NCI-H2171 (cell line): ENCODE measurements at places on chromosomes 4 and X.
A peak's percentile ranks its signal among the peaks of the same experiment; 100 is the strongest.

DNA sequence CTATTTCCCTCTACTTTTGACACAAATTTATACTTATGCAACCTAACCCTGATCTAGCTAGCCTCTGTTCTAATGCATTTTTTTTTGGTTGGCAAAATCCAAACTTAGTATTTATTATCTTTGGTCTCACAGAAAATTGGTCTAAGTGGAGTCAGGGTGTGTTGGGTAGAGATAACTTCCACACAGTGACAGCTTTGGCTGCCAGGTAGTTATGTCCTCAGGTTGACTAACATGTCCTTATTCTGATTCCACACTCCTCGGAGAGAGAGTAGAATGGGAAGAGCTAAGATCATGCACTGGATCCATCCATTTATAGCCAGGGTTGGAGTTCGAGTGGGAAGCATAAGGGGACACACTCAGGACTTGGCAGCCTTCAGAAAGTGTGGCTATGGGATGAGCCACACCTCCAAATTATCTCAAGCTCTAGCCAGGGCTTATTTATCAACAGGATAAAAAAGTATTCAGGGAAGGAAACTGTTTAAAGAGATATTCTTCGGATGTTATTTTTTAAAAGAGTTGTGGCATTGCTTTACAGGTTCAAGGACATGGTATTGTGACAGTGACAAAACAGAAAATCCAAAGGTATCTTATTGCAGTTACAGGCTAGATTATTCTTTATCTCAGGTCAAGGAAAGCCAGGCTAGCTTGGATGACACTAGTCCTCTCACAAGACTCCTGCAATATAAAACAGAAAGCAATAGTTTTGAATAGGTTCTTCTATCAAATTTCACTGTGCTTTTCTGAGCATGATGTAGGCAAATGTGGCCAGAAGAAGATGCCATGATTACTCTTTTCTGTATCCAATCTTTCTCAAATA, 51.5 kb downstream of the NPY1R start:
- DNase-seq = no peak

GRCh38 chr4:30863021-30863420, 142.9 kb downstream of the PCDH7 start:
- DNase-seq = no peak

DNA sequence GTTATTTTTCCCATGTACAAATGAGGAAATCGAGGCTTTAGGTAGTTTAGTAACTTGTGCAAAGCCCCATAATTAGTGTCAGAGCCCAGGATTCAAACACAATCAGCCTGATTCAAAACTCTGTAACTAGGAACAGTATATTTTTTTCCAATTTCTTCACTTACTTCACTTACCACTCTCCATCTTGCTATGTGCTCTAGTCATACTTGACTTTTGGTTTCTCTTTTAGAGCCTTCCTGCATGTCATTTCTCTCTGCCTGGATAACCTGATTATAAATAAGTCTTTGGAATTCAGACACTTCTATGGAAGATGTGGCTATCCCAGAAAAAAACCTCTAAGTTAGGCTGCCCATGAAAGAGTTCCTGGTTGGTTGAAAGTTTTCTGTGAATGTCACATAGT, 22.2 kb downstream of the SATL1 start:
- no peak for DNase-seq

GRCh38 chr4:166981847-166982246, 252.4 kb downstream of the SPOCK3 start:
- no peak for DNase-seq

DNA sequence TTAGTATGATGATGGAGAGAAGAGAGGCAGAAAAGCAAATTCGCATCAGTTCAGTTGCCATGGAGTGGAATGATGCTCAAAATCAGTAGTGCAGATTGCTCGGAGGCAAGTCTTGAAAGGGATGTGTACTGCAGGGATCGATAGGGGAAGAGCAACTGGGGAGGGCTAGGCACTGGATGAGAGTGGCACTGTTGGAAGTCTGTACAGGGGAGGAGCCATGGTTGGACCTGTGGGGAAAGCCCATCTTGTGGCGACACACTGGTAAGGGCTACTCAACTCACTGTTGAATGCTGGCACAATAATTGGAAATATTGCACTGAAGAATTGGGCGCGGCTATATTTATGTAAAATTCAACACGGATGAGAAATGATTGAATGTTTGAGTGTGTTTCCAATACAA, 1.2 kb downstream of the RAB9B start:
- no peak for DNase-seq

- DNase-seq = no peak
These were observed 136.5 kb downstream of the AASDH start for GRCh38 chr4:56250776-56251175.

GRCh38 chr4:26400132-26400531, 79.3 kb downstream of the RBPJ start:
- DNase-seq = no peak

DNA sequence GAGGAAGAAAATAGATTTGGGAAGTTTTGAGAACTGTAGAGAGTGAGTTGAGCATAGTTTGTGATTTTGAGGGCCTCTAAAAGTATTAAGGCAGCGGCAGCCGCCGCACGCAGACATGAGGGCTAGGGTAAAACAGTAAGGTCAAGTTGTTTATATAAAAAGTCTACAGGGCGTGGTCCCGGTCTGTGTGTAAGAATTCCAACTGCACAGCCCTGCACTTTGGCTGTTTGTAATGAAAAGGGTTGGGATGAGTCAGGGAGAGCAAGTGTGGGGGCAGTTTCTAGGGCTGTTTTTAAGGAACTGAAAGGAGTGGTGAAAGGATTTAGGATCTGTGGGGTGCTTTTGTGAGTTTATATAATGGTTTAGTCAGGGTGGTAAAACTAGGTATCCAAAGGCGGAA, 55.0 kb downstream of the BEX3 start:
- no peak for DNase-seq

GRCh38 chr4:173507471-173508385, 22.3 kb downstream of the HAND2 start:
- no peak for DNase-seq

GRCh38 chr4:119678761-119679160, 50.2 kb upstream of the PDE5A start:
- no peak for DNase-seq

DNA sequence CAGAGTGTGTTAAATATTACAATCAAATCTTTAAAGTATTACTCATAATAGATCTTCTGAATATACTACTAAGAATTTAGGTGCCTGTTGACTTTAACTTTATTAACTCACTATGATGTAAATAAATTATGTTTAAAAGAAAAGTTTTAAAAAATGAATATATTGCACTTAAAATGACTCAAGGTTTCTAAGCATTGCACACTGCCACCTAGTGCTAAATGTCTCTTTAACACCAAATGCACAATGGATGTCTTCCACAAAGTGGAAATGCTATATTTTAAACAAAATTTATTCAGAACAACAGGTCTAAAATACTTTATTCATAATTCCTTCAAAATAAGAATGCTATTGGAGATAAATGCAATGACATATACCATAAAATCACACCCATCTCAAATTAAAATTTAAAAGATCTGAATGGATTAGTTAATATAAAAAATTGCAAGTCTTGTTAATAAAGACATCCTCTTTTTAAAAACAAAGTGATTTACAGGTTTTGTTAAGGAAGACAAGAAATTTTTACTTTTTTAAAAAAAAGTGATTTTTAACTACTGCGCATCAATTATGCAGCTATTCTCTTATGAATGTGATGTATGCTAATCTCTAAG, 5.5 kb downstream of the INPP4B start:
- no peak for DNase-seq

DNA sequence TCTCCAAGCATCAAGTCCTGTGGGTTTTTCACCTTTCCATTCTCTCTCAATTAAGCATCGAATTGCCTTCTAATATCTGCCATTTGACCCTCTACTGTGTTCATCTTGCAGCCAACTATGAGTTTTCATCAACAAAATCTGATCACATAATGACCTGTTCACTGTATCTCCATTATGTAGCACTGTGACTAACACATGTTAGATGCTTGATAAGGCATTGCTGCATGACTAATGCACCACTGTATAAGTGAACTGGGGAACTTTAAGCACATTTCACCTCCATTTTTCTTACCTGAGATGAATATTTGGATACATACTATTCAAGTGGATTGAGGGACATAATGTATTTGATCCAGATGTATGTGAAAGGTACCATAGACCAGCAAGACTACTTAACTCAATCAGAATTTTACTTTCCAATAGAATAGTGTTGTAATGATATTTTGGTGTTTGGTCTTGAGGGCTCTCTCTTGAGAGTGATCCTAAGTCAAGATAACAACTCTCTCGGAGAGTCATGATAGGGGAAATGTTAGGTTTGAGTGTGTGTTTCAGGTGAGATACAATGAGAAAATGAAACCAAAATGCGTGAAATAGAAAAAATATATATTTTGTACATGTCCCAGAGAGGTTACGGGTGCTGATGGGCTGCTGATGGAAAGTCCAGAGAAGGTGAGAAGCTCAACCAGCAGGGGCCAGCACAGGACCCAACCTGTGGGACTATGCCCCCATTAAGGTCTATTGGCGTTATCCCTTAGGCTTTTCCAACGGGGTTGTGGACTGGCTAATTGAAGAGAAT, 60.2 kb upstream of the HS3ST1 start:
- no peak for DNase-seq

- DNase-seq = no peak
These were observed 165.6 kb upstream of the S100G start for GRCh38 chrX:16484338-16484737.

GRCh38 chr4:185713731-185714130, 98.3 kb downstream of the SORBS2 start:
- no peak for DNase-seq

DNA sequence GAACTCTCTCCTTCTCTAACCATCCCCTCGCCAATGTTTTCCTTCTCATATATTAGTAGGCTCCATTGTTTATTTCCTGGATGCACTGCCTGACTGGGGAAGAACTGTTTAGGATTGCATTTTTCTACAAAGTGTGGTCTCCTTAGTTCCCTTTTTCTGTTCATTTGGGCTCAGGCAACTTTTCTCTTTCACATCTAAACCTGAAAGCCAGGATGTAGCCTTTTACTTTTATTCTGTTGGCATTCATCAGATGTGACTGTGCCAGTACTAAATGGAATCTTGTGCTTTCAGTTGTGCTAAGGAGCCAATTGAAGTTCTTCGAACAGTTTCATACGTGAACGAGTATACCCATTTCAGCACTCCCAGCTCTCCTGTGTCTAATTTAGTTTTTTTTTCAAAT, 59.8 kb downstream of the DDIT4L start:
- no peak for DNase-seq

DNA sequence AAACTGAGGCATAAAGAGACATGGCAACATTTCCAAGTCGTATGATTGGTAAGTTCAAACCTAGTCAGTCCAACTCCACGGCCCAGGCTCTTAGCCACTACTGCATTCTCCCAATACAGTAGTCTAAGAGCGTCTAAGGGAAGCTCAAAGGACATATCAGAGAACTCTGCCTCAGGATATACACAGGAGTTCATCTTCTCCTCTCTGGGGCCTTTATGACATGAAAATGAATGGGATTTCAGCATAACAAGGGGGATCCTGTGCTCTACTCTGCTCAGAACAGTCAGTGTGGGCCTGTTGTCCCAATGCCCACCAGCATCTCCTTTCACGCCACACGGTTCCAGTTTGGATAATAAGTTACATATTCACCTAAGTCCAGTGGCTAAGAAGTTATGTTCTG, 4.2 kb downstream of the GASK1B start:
- DNase-seq = no peak

GRCh38 chrX:40835526-40835925, 100.2 kb upstream of the MED14 start:
- DNase-seq = no peak

DNA sequence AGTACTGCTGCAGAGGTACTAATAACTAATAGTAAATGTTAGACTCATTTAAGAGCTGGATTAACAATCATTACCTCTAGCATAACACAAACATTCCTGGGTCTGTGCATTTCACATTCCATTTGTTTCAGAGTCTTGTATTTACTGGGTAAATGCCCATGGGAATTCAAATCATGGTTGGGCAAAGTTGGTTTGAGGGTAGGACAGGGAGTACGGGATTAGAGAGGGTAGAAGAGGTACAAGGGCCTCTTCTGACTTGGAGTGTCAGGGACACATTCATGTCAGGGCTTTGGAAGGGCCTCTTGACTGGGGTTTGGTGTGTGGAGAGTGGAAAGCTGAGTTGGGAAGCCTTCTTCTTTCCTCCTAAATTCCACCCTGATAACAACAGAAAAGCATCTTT, 65.9 kb downstream of the WWC2 start:
- no peak for DNase-seq

DNA sequence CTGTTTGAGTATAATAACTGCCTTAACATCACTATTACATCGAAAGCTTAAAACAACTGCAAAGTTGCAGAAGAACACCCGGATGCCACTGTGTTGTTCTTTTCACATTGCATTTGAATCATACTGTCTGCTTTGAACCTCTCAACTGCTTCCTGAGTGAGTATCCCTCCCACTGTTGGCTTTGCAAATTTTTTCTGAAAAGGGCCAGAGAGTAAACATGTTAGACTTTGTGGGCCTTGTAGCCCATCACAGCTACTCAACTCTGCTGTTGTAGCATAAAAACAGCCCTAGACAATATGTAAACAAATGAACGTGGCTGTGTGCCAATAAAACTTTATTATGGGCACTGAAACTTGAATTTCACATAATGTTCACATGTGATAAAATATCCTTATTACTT, 76.1 kb downstream of the NSG1 start:
- no peak for DNase-seq

GRCh38 chr4:112112590-112113170, 32.6 kb upstream of the FAM241A start:
- DNase-seq = no peak

DNA sequence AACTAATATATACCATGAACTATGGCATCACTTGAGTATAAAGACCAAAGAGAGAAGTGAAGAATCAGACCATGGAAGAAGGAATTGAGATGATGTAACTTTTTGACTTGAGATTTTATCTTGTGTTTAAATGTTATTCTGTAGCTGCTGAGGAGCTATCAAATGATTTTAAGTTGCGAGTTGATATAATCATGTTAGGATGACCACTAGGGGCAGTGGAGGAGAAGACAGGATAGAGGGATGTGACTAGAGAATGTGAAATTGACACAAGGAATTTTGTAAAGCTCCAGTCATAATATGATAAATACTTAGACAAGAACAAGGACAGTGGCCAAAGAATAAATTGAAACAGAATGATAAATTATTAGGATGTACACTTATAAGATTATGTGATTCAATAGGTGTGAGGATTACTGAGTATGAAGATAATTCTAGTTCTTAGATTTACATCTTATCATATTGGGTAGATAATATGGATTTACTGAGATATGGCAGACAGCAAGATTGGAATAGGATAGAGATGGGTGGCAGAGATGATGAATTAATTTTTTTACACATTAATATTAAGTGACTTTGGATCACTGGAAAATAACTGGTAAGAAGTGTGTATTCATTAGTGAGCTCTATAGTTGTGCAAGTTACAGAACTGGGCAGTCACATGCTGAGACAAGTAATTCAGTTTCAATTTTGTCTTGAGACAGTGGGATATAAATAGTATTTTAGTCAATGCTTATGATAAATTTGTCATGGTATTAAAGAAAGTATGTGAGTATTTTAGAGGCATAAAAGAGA, 816.0 kb upstream of the PCDH10 start:
- DNase-seq = peak; percentile 0

DNA sequence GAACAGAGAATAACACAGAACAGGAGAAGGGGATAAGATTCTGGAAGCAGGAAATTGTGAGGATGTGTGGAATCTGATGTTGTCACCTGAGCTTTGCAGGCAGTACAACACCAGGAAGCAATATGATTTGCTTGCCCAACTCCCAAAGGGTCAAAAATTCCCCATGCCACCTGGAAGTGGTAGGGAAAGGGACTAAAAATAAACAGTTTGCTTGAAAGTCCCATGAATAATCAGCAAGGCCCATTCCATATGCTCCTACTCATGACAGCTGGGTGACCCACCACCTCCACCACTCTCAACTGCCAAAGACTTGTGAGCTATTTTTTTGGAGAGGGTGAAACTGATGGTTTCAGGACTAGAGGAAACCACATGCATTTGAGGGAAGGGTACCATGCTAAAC, 168.4 kb downstream of the KCNIP4 start:
- DNase-seq = peak; percentile 4
